ENCODE measurements at places on chromosomes 1 and 21.

GRCh38 chr1:224901087-224901810, 28.2 kb upstream of the DNAH14 start:
- DNase-seq, result no peak

DNA sequence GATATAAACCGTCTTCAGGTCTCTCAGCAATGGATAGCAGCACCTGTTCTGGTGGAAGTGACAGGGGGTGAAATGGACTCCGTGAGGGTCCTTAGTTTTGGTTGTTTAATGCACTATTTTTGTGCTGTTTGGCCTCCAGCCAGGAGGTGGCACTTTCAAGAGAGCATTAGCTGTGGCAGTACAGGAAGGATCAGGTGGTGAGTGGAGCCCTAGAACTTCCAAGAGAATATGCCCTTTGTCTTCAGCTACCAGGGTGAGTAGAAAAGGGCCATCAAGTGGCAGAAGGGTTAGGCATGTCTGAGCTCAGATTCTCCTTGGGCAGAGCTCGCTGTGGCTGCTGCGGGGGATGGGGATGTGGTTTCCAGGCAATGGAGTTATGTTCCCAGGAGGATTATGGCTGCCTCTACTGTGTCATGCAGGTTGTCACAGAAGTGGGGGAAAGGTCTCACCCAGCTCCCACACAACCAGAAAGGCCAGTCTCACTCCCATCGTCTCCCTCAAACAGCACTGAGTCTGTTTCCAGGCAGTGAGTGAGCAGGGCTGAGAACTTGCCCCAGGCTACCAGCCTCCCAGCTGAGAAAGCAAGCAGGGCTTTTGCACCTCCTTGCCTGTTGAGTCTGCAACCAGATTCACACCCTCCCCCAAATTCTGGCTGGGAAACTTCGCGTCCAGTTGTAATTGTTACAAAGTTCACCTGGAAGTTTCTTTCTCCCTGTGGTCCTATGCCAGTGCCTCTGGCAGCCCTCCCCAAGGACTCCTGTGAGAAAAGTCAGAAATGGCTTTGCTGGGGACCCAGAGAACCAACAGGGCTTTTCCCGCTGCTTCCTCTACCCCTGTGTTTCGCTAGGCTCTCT, 39.1 kb upstream of the TTLL7 start:
- DNase-seq, result no peak

- DNase-seq, result no peak
Measured at GRCh38 chr1:40861224-40862003, 749 bp downstream of the CITED4 start.

GRCh38 chr1:159248311-159248710, 43.6 kb downstream of the ACKR1 start:
- no peak for DNase-seq

DNA sequence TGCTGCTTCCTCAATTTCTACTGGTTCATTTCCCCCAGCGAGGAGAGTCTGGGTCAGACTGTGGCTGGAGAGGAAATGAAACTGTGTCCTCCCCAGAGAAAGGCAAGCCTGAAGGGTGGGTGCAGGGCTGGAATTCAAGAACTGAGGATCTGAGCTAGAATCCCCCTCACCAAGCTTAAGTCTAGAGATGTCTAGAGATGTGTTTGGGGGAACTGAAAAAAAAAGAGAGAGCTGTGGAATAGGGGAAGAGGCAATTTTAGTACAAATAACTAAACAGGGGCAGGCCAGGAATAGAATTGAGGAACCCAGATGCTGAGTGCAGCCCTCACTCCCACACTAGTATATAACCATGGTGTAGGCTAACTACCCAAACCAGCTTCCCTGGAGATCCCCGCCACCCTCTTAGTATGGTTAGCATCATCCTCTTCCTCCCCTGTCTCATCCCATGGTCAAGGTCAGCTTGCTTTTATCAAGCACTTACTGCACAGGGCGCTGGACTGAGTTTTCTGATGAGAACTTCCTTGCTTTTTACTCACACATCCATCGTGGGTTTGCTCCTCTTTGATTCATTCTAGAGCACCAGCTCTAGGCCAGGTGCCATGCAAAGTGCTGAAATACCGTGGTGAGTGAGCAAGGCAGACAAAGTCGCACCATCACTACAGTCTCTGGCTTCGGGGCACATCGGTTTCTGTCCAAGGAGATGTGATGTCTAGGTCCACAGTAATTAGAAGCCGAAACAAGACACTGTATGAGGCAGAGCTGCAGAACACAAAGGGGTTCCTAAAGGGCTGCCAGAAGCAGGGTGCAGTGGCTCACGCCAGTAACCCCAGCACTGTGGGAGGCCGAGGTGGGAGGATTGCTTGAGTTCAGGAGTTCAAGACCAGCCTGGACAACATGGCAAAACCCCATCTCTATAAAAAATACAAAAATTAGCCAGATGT, 112.9 kb upstream of the IPO9 start:
- no peak for DNase-seq

DNA sequence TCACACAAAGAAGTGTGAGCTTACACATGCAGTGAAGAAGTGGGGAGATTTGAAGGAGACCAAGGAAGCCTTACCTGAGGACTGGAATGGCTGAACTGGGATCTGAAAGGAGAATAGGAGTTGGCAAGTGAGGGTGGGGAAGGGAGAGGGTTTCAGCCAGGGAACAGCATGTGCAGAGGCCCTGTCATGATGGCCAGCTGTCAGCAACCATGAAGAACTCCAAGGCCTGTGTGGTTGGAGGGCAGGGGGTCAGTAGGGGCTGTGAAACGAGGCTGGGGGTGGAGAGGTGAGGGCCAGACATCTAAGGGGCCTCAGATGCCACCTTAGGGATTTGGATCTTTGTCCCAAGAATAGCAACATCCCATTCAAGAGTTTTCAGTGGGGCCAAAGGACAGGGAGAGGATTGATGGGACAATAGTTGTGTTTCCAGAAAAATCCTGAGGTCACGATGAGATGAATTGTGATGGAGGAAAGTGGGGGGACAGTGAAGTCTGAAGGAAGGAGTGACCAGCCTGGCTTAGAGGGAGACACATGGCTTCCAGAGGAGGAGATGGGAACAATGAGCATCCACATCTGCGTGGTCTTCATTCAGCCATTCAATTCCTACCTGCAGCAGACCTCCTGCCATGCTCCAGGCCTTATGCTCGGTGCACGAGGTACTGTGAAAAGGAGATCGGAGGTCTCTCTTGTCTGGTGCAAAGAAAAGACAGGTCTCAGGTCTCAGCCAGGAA, 187.6 kb downstream of the MATN1 start:
- no peak for DNase-seq

- peak; percentile 28 for DNase-seq
Measured at GRCh38 chr1:39491146-39491921, at the start of gene BMP8A. Gene BMP8A, plus strand, starts transcription at chr1:39491636. Its CDS starts 356 bp downstream, at chr1:39491992.

- no peak for DNase-seq
Measured at GRCh38 chr1:245198748-245199516, 44.1 kb downstream of the KIF26B start.

GRCh38 chr21:26077521-26077920, 93.0 kb downstream of the APP start:
- peak; percentile 87 for DNase-seq

DNA sequence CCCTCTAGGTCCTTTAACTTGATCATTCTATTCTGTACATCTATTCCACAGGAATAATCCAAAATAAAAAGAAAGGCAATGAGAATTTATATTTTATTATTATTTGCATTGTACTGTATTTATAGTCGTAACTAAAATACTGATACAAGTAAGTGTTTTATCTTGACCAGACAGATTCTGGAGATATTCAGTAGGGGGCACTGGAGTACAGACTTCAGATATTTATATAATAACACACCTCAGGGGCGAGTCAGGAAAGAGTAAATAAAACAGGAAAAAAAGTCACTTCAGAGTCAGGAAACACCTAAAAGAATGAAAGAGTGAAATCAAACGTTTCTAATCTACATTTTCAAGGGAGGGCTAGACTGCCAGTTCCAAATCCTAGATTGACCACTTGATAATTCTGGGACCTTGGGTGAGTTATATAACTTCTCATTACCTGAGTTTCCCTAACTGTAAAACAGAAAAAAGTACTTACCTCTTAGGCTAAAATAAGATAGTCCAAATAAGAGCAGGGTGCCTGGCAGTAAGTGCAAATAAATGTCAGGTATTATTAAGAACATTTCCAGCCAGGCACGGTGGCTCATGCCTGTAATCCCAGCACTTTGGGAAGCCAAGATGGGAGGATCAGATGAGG, 31.1 kb upstream of the MTF1 start:
- DNase-seq, result peak; percentile 83

DNA sequence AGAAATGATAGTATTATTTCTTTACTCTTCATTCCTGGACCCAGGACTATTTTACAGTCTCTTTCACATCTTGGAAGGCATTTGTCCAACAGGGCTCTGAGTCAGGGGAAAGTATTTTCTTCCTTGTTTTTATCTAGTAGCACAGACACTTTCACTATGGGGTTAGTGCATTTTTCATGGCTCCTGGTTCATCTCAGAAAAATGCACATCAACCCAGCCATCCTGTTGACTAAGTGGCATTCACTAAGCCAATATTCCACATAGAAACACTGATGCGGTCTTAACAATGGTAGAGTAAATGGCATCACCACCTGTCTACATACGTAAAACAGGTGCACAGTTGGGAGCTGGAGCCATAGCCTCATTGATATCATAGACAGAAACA, 87.4 kb upstream of the C1orf21 start:
- no peak for DNase-seq

DNA sequence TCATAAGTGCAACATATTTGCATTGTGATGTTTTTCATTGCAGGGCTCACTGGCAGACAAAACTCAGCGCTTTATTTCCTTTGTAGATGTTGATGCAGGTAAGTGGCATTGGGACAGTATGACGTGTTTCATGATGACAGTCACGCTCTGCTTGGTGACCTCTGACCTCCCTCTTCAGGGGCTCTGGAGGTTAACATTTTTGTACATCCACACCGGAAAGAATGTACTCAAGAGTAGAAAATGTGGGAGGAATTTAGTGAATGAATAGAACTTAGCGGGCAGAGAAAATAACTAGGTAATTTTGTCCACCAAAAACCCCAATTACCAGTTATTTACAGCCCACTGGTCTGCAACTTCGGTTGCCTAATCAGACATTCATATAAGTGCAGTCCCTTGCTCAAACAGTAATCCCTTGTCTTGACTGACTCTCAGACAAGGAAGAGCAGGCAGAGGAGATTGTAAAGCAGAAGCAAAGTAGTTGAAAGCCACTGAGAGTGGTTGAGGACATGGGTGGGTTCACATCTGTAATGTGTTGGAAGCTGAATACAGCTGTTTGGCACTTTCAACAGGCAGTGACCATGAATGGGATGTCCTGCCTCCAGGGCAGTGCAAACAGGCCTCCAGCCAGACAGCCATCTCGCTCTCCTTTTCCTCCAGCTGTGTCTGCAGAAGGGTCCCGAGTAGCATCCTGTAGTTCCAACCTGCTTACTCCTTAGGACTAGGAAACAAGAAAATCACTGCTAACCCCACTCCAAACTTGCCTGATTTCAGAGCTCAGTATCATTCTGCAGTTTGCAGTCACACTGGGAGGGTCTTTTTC, 188.9 kb downstream of the NRIP1 start:
- DNase-seq, result no peak

DNA sequence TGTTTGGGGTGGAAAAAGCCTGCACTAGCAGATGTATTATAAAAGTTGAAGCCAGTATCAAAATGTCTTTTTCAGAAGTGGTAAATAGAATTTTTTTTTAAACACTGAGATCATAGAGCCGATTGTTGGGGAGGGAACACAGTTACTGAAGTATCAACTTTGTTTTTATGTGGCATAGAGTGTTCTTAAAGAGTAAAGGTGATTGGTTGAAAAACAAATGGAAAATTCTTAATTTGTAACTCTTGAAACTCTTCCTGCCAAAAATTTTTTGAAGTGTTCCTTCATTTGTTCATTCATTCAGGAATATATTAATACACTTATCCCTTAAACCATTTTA, 83.3 kb downstream of the DISP1 start:
- no peak for DNase-seq

DNA sequence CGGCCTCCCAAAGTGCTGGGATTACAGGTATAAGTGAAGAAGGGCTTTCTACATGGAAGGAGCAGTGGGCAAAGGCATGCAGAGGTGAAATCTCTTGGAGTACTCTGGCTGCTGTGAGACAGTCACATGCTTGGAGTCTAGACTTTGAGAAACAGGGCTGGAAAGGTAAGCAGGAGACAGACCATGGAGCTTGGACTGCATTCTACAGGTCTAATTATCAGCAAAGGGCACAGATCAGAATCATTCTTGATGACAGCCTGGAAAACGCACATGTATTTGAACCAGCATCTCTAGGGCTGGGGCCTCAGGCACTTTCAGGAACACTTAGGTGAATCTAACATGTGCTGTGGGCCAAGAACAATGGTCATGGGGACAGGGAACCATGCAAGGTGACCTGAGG, 7.3 kb upstream of the PRELP start:
- DNase-seq, result no peak

DNA sequence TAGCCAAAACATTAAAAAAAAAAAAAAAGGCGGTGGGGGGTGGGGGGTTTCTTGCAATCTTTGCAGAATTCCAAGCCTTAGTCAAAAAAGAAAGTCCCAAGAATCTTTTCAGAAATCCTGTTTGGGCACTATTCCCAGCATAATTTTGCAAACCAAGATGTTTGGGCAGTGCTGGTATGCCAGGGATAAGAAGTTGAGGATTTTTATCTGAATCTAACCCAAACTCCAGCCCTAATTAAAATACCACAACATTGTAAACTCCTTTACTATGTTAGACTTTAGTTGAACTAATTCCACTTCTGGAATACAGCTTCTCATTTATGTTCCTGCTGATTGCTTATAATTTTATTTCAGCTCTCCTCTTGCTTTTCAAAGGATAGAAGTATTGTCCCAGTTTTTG, 504.1 kb upstream of the ADGRL2 start:
- no peak for DNase-seq

Data from G401 (cell line).